ENCODE measurements at places on chromosomes 1 and 21. TPM values are rescaled to one million over a fixed set of nuclear protein-coding genes. Genes with fewer than 3 reads are reported as not detected.

Gene FNBP1L
- total RNA-seq, result 13.2 TPM

Gene G0S2
- total RNA-seq, result 83.5 TPM

DNA sequence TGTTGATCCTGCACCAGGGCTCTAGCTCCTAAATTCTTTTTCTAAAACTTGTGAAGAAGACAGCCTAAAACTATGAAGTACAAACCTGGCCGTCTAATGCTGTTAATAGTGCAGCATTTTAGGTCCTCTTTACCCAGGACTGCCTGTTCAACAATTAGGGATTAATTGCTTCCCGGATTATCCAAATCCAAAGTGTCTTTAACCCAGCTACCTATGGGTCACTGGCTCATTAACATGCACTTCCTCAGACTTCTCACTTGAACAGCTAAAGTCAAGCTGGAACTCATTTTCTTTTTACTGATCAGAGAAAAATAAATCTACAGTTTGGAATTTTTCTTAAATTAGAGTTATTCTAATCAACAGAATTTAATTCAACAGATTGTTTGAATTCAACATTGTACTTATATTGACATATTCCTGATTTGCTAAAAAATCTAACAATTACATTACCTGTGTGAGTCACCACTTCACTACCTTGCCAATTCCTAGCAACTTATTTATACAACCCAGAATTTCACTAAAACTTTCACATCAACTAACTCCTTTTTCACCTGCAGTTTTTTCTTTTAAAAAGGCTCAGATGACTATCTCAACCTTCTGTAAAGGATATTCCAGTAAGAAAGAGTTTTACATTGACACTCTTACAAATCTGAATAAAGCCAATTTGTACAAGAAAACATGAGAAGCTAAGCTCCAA lies 3.3 kb downstream of the HNRNPU start:
- H3K27me3 ChIP-seq, result no peaks in the 10 kb centered on the region
- H3K4me1 ChIP-seq, result peaks cover 34% of the 10 kb centered on the region
- peak overlapping the region; percentile 99 for H3K4me3 ChIP-seq
- H3K27ac ChIP-seq, result no peak overlapping the region

- no peaks in the 10 kb centered on the region for H3K4me1 ChIP-seq
- no peaks in the 10 kb centered on the region for H3K36me3 ChIP-seq
- no peak overlapping the region for H3K27ac ChIP-seq
- no peaks in the 10 kb centered on the region for H3K27me3 ChIP-seq
- H3K4me3 ChIP-seq, result no peak overlapping the region
Observed at GRCh38 chr1:70812442-70813109, 235.0 kb downstream of the PTGER3 start.

Gene UMODL1
- not detected for total RNA-seq

DNA sequence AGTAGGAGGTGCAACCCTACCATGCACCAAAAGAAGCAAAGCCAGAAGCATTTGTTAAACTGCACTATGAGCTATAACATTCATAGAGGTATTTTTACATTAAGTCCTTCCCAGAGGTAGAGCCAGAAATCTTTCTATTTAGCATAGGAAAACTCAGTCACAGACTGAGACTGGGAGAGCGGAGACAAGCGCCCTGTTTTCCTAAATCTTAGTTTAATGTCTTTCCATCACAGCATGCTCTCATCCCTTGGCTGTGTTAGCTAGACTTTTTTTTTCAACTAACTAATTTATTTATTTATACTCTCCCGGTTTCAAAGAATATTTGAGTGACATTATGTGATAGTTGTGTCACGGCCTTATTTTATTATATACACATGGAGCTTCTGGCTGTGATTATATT lies 304.1 kb downstream of the LMX1A start:
- no peak overlapping the region for H3K4me3 ChIP-seq
- DNase-seq, result no peak
- no peaks in the 10 kb centered on the region for H3K27me3 ChIP-seq
- no peaks in the 10 kb centered on the region for H3K36me3 ChIP-seq

GRCh38 chr21:45846373-45847160 lies 135.0 kb upstream of the COL6A1 start:
- H3K36me3 ChIP-seq, result no peaks in the 10 kb centered on the region
- H3K27me3 ChIP-seq, result no peaks in the 10 kb centered on the region
- no peak for DNase-seq
- peaks cover 21% of the 10 kb centered on the region for H3K4me1 ChIP-seq
- H3K4me3 ChIP-seq, result no peak overlapping the region

GRCh38 chr1:69292833-69293232 lies 274.9 kb upstream of the LRRC7 start:
- H3K36me3 ChIP-seq, result no peaks in the 10 kb centered on the region
- no peaks in the 10 kb centered on the region for H3K4me1 ChIP-seq

Gene BATF3
- 2.2 TPM for total RNA-seq

GRCh38 chr1:208528578-208529240 lies 284.5 kb upstream of the PLXNA2 start:
- H3K4me3 ChIP-seq, result no peak overlapping the region
- H3K27ac ChIP-seq, result no peak overlapping the region
- DNase-seq, result no peak
- no peaks in the 10 kb centered on the region for H3K4me1 ChIP-seq

Gene UBASH3A
- total RNA-seq, result 1.2 TPM

Gene AGT
- total RNA-seq, result 69.1 TPM

DNA sequence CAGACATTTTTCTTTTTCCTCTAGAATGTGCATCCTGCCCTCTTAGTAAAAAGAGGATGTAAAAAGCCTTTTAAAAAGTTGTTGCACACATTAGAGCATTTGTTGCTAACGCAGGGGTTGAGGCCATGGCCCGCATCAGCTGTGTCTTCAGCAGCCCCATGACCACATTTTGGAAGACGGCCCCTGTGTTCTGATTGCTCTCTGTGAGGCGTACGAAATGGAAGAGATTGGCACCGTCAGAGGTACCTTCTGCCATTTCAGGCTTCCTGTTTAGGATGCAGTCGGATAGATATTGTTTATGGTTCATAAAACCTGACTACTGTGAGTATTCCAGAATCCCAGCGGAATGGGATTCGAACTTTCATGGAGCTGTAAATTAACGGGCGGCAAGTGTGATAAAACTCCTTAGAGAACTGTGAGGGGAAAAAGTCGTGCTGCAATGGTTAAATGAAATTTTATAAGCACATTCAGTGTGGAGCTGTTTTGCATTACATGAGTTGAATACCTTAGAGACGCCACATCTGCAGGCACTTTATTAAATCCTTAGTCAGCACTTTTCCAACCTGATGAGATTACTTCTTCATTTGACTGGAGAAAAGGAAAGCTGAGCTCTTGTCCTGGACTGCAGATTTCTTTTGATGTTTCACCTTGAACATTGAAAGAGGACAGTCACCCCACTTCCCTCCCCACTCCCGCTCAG lies 273.9 kb downstream of the TM2D1 start:
- H3K36me3 ChIP-seq, result peaks cover 6% of the 10 kb centered on the region
- no peak for DNase-seq
- no peaks in the 10 kb centered on the region for H3K27me3 ChIP-seq
- H3K4me1 ChIP-seq, result peaks cover 40% of the 10 kb centered on the region
- no peak overlapping the region for H3K4me3 ChIP-seq

Gene IGSF9
- not detected for total RNA-seq

Gene BRDT
- total RNA-seq, result not detected

Gene OR2AK2
- total RNA-seq, result not detected

DNA sequence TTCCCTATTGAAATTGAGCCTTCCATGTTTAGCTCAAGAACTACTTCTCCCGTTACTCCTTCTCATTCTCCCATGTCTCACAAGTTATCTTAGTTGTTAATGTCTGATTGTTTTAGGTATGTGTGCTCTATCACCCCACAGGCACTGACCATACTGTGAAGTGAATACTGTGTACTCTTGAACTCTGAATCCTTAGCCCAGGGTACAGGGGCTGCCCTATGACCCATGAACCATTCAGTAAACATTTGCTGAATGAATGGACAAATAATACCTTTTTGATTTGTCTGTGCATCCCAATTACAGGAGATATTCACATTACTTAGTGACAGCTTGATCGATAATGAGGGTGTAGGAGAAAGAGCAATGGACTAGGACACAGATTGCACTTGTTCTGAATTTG lies 169.4 kb upstream of the BEND5 start:
- no peak overlapping the region for H3K27ac ChIP-seq
- DNase-seq, result no peak
- H3K4me1 ChIP-seq, result no peaks in the 10 kb centered on the region
- H3K4me3 ChIP-seq, result no peak overlapping the region
- H3K27me3 ChIP-seq, result no peaks in the 10 kb centered on the region

GRCh38 chr1:201885531-201886075 lies 3.1 kb upstream of the SHISA4 start:
- peaks cover 46% of the 10 kb centered on the region for H3K4me1 ChIP-seq
- H3K4me3 ChIP-seq, result no peak overlapping the region
- H3K27ac ChIP-seq, result peak overlapping the region; percentile 79
- no peaks in the 10 kb centered on the region for H3K27me3 ChIP-seq

DNA sequence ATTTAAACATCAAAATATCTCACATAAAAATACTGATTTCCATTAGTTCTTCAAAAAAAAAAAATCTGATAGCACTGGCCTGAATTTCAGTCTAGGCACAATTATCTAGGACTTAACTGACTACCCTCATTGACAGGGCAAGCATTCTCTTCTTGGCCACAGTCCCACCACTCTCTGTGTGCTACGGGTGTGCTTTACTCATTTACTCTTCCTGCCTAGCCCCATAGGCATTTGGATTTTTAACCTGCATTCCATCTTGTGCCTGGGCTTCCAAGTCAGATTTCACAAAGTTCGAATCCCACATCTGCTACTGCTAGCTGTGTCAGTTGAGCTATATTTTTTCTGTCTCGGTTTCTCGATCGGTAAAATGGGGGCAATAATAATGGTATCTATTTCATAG lies 38.0 kb downstream of the PTPN14 start:
- H3K4me1 ChIP-seq, result no peaks in the 10 kb centered on the region
- no peak overlapping the region for H3K4me3 ChIP-seq
- no peak for DNase-seq
- H3K36me3 ChIP-seq, result no peaks in the 10 kb centered on the region

Gene APOBEC4
- total RNA-seq, result not detected

GRCh38 chr21:36743008-36743407 lies 44.1 kb downstream of the SIM2 start:
- no peak overlapping the region for H3K27ac ChIP-seq
- peaks cover 13% of the 10 kb centered on the region for H3K4me1 ChIP-seq
- H3K36me3 ChIP-seq, result no peaks in the 10 kb centered on the region
- peaks cover under 1% of the 10 kb centered on the region for H3K27me3 ChIP-seq
- no peak for DNase-seq
- H3K4me3 ChIP-seq, result no peak overlapping the region

- peaks cover 95% of the 10 kb centered on the region for H3K4me1 ChIP-seq
- no peaks in the 10 kb centered on the region for H3K27me3 ChIP-seq
- no peaks in the 10 kb centered on the region for H3K36me3 ChIP-seq
- H3K27ac ChIP-seq, result peak overlapping the region; percentile 83
Observed at GRCh38 chr1:39395357-39395831, 96.0 kb upstream of the BMP8A start.

DNA sequence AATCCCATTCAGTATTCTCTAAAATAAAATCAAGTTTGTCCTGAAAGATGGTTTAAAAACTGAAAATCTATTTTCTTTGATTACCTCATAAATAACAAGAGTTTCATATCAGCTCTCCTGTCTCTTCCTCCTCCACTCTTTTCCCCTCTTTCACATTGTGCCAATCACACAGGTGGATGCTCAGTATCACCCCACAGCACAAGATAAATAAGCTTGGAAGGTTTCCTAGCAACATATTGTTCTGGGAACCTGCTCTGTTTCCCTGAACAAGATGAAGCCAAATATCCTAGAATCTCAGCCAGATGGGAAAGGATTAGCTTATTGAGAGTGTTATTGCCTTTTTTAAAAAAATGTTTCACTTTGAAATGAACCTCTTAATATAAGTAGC lies 45.7 kb upstream of the CACYBP start:
- peaks cover 9% of the 10 kb centered on the region for H3K4me1 ChIP-seq
- no peaks in the 10 kb centered on the region for H3K27me3 ChIP-seq
- no peaks in the 10 kb centered on the region for H3K36me3 ChIP-seq
- DNase-seq, result no peak

Data from thoracic aorta (tissue), 2 donors.